ENCODE measurements at places on chromosomes 6 and 20.

GRCh38 chr6:158399040-158399700 is 86.9 kb downstream of the TULP4 start:
- DNase-seq = no peak

- DNase-seq = no peak
Measured at GRCh38 chr6:12483712-12484111, 193.6 kb downstream of the EDN1 start.

DNA sequence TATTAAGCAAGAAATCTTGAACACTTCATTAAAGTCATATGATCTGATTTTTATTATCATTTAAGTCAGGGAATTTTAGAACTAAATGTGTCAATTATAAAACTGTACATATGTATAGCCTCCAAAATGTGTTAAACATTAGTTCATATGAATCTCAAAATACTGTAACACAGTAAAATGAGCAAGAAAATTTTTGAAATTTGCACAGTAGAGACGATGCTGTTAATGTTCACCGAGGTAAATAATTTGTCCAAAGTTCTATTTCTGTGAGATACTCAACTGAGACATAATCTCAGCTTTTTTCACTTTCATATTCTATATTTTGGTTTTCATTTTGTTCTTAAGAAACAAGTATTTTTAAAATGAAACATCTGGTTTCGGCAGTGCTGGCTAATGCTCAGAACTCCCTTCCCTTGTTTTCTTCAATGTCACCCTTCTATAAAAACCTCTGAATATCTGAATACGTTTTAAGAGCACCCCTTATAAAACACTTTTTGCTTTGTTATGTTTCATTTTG is 353.1 kb downstream of the LAMA2 start:
- no peak for DNase-seq

DNA sequence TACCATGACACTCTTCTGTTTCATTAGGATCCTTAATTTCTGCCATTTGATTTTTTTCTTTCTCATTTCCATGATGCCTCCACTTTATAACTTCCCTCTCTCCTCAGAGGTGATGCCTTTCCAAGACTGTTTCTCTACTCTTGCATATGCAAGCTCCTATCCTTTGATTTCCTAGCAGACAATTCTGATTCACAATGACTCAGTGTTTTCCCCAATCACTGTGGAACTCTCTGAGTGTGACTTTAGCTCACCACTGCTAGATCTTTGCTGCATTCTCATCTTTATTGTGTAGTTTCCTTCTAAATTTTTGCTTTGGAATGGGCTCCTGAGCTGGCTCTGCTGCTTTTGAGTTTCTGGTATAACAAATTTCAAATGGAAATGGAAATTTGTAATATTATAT is 184.9 kb downstream of the TINAG start:
- DNase-seq = no peak

Measured in brain (organoid and tissue), 16 donors.